ENCODE measurements at places on chromosomes 13 and 19.

GRCh38 chr19:41739361-41739760 lies 16.0 kb upstream of the CEACAM6 start:
- no peak for DNase-seq

- peak; percentile 30 for DNase-seq
Observed at GRCh38 chr19:58476498-58477015, 405 bp downstream of the ZNF446 start.

DNA sequence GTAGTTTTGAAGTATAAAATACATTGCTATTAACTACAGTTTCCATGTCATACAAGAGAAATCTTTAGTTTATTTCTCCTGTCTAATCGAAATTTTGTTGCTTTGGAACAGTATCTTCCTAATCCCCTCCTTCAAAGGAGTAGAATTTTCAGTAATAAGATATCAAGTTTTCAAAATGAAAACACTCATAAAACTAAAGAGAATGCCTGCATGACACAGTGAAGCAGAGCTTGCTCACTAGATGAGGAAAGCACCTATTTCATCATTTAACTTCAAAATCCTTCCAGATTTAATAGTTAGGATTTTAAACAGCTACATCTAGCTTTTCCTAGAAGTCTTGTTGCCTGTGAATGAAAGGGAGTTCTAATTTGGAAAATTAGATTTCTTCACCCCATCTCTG lies 80.8 kb downstream of the TNFSF11 start:
- no peak for DNase-seq

- no peak for DNase-seq
Observed at GRCh38 chr19:4849019-4849418, 17.5 kb upstream of the TICAM1 start.

- DNase-seq: no peak
Observed at GRCh38 chr13:45220403-45220802, 19.6 kb upstream of the KCTD4 start.

DNA sequence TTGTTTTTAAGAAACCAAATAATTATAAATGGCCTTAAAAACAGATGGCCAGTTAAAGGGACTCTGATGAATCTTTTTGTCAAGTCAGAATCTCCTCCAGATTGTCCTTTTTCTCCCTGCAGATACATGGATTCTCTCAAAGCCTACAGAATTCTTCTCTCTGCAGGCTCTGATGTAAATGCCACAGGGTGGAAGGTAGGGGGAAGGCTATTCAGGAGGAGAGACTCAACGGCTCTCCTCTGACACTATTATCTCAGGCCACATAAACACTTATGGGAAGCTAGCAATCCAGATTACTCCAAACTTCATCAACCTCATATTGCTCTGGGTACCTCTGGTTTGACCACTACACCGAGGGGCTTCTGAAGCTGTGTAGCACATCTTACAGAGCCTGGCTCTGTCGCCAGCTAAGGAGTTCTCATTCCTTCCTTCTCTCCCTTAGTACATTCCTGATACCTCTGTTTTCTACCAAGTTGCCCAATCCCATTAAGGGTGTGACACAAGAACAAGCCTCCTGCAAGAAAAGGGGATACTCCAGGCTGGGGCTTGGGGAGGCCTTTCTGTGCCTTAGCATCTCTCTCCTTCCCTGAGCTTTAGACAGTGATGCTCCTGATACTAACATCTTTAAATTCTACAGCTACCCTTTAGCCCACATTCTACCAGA lies 14.9 kb downstream of the LCP1 start:
- no peak for DNase-seq

DNA sequence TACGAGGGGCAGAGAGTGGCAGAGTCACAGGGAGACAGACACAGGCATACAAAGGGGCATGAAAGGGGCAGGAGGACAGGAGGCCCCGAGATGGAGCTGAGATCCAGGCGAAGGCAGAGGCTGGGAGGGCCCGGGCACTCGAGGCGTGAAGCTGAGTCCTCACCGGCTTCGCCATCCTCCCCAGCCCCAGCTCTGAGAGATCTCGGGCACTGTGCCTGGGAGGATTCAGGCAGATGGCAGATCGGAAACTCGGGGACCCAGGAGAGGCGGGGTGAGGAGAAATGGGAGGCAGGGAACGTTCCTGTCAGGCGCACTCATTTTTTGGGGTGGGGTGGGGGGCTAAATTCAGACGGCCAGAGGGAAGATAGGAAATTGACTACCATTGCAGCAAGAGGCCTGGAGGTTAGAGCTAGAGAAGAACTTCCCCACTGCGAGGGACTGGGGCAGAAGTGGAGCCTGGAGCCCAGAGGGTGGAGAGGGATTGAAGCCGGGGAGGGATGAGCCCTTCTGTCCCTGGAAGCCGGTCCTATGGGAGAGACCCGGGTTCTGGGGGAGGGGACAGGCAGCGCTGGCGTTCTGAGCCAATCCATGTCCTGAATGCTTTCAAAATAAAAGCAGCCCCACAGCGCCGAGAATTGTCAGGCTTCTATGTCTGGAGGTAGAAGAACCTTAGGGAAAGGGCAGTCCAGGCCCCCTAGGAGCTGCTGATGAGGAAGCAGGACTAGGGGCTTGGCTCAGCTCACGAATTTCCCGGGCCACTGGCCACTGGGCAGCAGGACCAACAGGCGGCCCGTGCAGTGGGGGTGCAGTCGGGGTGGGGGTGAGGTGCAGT lies 12.6 kb downstream of the LRRC4B start:
- DNase-seq: peak; percentile 42

DNA sequence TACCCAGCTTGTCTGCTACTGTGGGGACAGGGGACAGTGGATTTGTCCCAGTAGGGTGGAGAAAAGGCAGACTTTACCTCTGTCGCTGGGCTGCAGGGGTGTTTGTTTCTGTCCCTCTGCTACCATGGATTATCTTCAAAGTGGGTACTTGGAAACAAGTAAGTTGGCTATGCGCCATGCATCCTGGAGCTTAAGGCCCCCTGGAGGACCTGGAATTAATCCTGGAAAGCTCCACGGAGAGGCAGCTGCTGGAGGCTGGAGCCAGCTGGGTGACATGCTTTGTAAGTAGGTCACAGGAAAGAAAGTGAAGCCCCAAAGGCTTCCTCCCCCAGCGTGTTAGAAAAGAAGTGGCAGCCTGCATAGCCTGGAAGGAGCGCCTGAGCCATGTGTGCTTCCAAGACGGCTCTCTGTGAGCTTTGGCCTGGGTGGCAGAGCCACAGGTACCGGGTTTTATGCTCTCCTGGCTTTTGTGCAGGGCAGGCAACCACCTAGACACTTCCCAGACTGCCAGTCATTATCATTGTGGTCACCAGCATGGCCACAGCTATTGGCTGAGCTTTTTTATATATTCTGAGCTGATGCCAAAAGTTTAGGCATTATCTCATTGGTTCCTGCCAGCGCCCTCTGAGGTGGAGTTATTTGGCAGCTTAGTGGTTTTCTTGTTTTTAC lies 9.5 kb downstream of the B3GLCT start:
- no peak for DNase-seq

DNA sequence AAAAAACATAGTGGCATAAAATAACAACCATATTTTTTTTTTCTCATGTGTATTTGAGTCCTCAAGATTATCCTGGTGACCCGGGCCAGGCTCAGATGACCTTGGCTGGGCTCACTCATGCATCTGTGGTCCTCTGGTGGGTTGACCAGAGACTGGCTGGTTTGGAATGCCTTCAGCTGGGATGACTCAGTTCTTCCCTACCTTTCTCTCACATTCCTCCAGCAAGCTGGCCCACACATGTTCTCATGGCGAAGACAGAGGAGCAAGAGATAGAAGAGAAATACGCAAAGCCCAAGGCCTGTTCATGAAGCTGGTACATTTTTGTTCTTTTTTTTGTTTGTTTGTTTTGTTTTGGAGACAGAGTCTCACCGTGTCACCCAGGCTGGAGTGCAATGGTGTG lies 14.3 kb upstream of the ZNF541 start:
- no peak for DNase-seq

DNA sequence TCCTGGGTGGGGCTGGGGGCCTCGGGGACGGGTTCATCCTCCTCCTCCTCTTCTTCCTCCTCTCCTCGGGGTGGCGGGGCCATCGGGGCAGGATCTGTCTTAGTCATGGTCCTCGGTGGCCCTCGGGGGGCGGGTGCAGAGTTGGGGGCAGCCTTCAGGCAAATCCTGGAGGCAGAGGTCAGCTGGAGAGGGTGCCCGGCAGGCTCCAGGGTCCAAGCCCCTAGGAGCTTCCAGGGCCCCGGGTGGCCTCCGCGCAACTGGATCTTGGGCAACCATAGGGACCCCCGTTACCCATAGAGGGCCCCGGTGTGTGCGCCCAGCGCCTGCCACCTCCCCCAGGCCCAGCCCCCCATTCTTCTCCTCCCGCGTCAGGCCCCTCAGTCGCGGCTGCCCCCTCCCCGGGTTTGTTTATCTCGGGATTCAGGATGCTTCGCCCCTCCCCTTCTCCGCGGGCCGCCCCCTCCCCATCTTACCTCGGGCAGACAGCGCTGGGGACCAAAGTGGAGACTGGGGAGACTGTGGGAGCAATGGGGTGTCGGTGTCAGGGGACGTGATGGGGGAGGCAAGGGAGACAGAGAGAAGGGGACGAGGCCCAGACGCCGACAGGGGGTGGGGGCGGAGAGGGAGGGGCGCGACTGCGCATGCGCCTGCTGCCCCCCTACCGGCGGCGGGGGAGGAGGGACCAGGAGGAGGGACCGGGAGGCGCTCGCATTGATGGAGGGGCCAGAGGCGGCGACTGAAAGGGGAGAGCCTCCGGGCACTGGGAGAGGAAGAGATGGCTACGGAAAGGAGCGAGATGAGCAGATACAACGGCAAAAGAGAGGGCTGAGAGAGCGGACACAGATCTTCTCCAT lies at the start of gene CLIP3:
CLIP3 (minus strand) TSS at position 623 of the 854 bp plus-strand sequence; CDS start at position 107, 516 bp downstream.
- no peak for DNase-seq

DNA sequence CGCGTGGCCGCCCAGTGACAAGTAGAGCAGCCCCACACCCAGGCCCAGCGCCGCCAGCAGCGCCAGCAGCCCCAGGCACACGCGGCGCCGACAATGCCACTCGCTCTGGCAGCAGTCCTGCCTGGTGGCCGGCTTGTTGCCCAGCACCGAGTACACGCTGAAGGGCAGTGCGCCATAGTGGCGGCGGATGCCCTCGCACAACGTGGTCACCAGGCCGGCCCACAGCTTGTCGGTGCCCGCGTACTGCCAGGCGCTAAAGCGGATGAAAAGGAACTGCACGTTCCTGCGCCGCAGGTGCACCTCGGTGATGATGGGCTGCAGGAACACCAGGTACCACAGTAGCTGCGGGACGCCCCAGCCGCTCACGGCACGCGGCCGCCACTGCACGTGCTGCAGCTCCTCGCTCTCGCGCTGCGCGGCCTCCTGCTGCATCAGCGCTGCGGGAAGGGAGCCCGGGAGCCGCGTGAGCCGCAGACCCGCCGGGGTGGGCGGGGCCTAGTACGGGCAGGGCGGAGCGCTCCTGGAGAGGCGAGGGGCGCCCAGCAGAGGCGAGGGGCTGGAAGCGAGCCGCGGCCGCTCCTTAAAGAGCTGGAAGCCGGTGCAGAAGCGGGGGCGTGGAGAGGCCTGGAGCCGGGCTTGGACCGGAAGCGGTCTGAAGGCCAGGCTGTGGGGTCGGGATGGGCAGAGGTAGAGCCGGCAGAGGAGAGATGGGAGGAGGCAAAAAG lies 7.3 kb downstream of the NKPD1 start:
- DNase-seq: no peak

- no peak for DNase-seq
Observed at GRCh38 chr13:29883941-29884518, 33.6 kb upstream of the UBL3 start.

- DNase-seq: no peak
Observed at GRCh38 chr13:37163641-37164265, 58.3 kb upstream of the CSNK1A1L start.

DNA sequence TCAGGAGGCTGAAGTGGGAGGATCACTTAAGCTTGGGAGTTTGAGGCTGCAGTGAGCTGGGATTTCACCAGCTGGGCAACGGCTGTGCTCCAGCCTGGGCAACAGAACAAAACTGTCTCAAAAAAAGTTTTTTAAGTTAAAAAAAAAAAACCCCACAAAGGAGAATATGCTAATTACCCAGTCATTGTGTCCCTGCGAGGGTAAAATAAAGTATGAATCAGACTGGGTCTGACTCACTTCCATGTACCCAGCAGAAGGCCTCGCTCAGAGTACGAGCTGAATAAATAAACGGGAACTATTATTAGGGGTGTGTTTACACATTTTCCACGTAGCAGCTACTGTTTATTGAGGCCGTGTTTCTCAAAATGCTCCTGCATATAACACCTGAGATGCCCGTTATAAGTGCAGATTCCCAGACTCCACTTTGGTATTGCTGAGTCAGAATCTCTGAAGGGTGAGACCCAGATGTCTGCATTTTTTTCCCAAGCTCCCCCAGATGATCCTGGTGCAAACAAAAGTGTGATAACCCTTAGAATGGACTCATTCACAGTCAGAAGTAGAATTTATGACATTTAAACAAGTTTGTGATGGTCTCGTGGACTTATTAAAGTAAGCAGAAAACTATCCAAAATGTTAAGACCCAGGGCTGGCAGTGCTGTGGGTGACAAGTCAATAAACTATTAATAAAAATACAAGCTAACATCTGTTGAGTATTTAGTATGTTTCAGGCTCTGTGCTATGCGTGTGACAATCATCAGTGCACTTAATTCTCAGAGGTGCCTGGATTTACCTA lies 28.2 kb downstream of the KCNC3 start:
- peak; percentile 65 for DNase-seq

DNA sequence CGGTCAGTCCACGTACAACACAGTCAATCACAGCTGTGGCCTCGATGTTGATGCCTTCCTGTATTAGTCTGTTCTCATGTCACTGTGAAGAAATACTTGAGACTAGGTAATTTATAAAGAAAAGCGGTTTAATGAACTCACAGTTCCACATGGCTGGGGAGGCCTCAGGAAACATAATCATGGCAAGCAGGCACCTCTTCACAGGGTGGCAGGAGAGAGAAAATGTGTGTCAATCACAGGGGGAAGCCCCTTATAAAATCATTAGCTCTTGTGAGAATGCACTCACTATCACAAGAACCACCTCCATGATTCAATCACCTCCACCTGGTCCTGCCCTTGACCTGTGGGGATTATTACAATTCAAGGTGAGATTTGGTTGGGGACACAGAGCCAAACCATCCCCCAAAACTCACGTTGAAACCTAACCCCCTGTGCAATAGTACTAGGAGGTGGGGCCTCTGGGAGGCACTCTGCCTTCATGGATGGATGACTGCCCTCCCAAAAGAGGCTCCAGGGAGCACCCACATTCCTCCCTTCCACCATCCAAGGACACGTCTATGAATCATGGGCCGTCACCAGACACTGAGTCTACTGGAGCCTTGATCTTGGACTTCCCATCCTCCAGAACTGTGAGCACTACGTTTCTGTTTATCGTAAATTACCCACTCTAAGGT lies 2.3 kb upstream of the PROZ start:
- no peak for DNase-seq

DNA sequence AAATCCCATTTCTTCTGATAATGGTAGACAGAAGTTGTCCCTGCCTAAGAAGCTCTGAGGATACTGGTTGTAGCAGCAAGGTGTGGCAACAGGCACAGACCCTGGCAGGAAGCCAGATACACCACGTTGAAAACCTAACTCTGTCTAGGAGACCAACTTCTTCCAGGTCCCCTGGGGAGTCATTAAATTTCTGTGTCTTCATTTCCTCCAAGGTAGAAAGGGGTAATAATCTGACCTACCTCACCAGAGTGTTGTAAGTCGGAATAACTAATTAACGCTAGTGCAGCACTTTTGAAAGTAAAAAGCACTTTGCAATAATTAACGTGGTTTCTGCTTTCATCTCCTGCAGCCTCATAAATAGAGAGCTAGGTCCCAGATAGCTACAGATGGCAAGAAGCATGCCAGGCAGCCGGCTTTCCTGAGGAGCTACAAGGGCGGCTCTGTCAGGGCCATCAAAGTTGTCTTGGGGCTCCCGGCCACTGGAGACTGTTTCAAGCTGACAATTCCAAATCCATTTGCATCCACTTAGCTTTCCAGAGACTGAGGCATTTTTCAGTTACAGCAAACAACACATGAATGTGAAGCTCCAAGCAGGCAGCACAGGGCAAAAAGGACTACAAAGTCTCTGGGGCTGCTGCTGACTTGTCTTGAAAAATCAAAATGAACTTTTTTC lies 176.2 kb downstream of the FOXO1 start:
- peak; percentile 21 for DNase-seq
